ENCODE measurements at places on chromosomes 12 and 14.
A peak's percentile ranks its signal among the peaks of the same experiment; 100 is the strongest.

DNA sequence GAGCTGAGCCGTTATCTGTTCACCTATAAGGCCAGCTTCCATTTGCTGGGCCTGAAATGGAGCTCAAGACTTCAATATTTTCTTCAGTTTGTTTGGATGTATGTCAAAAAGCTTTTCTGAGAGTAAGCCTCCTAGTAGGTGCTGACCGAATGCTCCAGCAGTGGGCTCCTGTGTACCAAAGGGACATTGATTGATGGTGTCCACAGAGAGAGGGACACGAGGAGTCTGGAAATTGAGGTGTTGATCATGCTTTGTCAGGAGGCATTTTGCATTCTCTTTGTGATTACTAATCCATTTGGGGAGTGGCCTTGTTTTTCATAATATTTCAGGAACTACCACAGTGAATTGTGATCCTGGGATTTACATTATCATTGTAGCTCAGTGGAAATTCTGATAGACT is 107.7 kb upstream of the SLC38A2 start:
- H3K27me3 ChIP-seq = no peaks in the 10 kb centered on the region
- no peak overlapping the region for H3K4me3 ChIP-seq
- H3K27ac ChIP-seq = no peak overlapping the region

DNA sequence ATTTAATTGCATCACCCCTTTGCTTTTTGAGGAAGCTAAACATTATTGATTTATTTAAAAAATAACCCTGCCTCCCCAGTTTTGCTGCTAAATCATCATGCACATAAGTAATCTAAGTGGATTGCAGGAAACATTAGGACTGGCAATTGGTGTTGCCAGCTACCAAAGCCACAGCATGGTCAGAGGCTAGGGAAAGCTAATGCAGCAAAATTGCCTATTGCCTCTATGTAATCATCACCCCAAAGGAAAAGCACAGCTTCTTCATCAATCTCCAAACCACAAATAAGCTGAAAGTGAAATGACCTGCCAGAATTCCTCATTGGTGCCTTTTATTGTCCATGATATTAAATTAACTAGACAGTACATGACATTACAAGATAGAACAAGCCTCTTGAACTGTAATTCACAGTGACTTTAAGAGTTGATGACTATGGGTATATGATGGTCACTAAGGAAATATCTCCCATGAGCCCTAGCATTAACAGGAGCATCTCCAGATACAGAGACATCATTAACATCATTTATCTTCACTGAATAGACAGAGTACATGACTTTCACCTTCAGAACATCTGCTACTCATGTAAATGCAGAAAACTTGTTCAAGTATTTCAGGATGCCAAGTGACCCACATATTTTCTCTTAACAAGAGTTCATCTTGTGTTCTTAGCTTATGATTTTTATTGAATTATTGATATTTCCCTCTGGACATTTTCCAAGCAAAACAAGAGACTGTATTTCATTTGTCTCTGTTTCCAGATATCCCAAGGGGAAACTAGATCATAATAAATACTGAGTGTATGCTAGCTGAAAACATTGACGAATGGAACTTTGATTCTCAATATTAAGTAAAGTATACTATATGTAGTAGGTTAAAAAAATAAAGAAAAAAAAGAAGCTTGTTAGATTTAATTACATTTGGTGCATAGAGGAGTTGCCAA is 29.4 kb downstream of the PTPRR start:
- no peak for DNase-seq
- H3K4me1 ChIP-seq = no peaks in the 10 kb centered on the region
- H3K4me3 ChIP-seq = no peak overlapping the region

DNA sequence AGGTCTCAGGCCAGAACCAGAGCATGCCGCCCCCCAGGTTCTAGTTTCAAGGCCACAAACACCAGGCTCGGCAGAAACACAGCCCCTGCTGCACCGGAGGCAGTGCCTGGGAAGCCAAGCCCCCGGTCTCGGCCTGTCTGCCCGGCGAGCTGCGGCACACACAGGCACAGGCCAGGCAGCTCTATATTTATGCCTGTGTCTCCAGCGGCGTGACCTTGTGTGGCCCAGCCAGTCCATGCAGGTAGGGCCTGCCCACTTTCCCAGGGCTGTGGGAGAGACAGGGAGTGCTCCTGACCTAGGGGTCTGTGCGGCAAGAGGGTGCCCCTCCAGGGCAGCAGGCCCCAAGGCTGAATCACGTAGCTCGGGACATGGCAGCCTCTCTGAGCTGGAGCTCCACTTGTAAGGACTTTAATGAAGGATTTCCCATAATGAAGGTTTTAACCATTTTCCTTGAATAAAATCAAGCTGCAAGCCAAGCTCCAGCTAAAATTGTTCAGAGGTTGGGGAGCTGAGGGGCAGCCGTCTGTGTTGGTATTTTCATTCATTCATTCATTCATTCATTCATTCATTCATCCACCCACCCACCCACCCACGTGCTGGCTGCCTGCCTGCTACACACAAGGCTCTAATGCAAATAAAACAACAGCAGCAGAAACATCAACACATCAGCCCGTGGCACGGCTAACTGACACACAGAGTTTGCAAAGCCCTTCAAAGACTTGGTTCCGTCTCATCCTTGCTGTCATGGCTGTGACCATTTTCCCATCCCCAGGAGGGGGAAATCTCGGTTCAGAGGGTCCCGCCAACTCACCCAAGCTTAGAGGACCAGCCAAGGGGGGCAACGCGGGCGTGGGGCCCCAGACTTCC is 92.0 kb downstream of the RFLNA start:
- no peaks in the 10 kb centered on the region for H3K27me3 ChIP-seq
- H3K4me3 ChIP-seq = peak overlapping the region; percentile 79
- H3K27ac ChIP-seq = peak overlapping the region; percentile 98
- H3K4me1 ChIP-seq = peaks cover 98% of the 10 kb centered on the region

- no peak overlapping the region for H3K4me3 ChIP-seq
- peak overlapping the region; percentile 1 for H3K27ac ChIP-seq
- no peak for DNase-seq
- no peaks in the 10 kb centered on the region for H3K36me3 ChIP-seq
- H3K4me1 ChIP-seq = peaks cover 20% of the 10 kb centered on the region
Measured at GRCh38 chr12:32906399-32907165, 10.0 kb upstream of the PKP2 start.

DNA sequence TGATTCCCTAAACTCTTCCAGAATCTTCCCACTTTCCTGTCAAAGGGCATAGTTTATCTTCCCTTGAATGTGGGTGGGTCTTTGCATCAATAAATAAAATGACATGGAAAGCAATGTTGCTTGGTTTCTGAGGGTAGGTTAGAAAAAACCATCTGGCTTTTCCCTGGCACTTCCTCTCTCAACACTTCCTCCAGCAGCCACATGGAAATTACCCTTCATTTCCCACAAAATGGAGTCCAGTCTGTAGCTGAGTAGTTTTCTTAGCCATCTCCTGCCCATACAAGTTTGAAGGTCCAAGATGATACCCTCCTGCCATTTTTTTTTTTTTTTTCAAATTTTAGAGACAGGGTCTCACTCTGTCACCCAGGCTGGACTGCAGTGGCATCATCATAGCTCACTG is 11.1 kb upstream of the NDUFA12 start:
- H3K36me3 ChIP-seq = peaks cover 4% of the 10 kb centered on the region
- H3K27me3 ChIP-seq = no peaks in the 10 kb centered on the region
- H3K27ac ChIP-seq = no peak overlapping the region

DNA sequence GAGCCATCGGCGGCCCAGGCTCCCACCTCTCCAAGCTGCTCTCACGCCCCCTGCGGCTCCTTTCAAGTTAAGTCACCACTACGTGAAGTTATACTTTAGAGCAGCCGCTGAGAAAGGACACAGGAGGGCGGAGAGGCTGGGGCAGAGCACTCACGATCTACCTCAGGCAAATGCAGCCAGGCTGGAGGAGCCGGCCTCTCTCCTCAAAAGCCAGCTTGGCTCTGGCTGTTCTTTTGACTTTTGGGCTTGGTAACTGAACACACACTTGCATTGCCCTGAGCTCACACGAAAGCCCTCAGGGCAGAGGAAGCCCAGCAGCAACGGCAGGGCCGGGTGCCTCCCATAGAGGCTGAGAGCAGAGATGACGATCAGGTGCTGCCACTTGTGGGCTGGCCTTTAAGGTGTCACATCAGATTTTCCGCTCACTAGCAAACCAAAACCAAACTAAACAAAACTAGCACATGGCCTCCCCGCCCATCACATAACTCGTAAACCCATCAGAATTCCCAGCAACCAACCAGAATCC is 75.2 kb downstream of the PITPNM2 start:
- DNase-seq = no peak
- H3K27ac ChIP-seq = peak overlapping the region; percentile 68
- H3K4me1 ChIP-seq = peaks cover 90% of the 10 kb centered on the region
- no peaks in the 10 kb centered on the region for H3K27me3 ChIP-seq

- peaks cover 5% of the 10 kb centered on the region for H3K4me1 ChIP-seq
- H3K27ac ChIP-seq = no peak overlapping the region
- H3K36me3 ChIP-seq = no peaks in the 10 kb centered on the region
- H3K27me3 ChIP-seq = peaks cover 44% of the 10 kb centered on the region
Measured at GRCh38 chr12:52704464-52704863, 1.1 kb upstream of the KRT77 start.

- H3K4me3 ChIP-seq = peak within 1 kb of the TSS; percentile 70
- H3K4me1 ChIP-seq = peaks cover 70% of the 10 kb centered on the region
- H3K27me3 ChIP-seq = no peaks in the 10 kb centered on the region
- H3K36me3 ChIP-seq = peaks cover 26% of the 10 kb centered on the region
Measured at GRCh38 chr14:24309538-24310264, at the start of gene LTB4R2. Gene LTB4R2, plus strand, starts transcription at chr14:24310140. Its CDS starts 525 bp downstream, at chr14:24310665.

GRCh38 chr14:37150414-37150813 is 22.0 kb downstream of the SLC25A21 start:
- H3K36me3 ChIP-seq = no peaks in the 10 kb centered on the region
- no peak for DNase-seq
- H3K27me3 ChIP-seq = no peaks in the 10 kb centered on the region
- H3K4me3 ChIP-seq = no peak overlapping the region
- no peaks in the 10 kb centered on the region for H3K4me1 ChIP-seq
- H3K27ac ChIP-seq = no peak overlapping the region

- H3K4me3 ChIP-seq = peak within 1 kb of the TSS; percentile 69
- H3K4me1 ChIP-seq = peaks cover 27% of the 10 kb centered on the region
- H3K36me3 ChIP-seq = peaks cover 4% of the 10 kb centered on the region
- H3K27me3 ChIP-seq = no peaks in the 10 kb centered on the region
Measured at GRCh38 chr12:7108796-7109571, at the start of gene C1RL. Gene C1RL, minus strand, starts transcription at chr12:7109214. Its CDS starts 34 bp downstream, at chr12:7109180.

DNA sequence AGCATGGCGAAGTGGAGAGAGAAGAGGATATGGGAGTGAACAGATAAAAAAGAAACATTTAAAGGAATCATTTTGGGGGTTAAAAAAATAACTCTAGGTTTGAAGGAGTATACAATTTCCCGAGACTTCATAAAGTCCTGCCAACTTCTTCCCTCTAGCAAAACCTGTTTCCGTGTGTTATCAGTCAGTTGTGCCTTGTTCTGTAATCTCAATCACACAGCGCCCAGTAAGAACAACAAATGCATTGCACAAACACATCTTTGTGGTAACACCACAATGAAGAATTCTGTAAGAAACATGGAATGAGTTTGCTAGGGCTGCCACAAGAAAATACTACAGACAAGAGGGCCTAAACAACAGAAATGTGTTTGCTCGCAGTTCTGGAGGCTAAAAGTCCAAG is 144.7 kb upstream of the FUT8 start:
- no peaks in the 10 kb centered on the region for H3K36me3 ChIP-seq
- H3K4me3 ChIP-seq = no peak overlapping the region
- no peak for DNase-seq
- H3K27ac ChIP-seq = no peak overlapping the region

DNA sequence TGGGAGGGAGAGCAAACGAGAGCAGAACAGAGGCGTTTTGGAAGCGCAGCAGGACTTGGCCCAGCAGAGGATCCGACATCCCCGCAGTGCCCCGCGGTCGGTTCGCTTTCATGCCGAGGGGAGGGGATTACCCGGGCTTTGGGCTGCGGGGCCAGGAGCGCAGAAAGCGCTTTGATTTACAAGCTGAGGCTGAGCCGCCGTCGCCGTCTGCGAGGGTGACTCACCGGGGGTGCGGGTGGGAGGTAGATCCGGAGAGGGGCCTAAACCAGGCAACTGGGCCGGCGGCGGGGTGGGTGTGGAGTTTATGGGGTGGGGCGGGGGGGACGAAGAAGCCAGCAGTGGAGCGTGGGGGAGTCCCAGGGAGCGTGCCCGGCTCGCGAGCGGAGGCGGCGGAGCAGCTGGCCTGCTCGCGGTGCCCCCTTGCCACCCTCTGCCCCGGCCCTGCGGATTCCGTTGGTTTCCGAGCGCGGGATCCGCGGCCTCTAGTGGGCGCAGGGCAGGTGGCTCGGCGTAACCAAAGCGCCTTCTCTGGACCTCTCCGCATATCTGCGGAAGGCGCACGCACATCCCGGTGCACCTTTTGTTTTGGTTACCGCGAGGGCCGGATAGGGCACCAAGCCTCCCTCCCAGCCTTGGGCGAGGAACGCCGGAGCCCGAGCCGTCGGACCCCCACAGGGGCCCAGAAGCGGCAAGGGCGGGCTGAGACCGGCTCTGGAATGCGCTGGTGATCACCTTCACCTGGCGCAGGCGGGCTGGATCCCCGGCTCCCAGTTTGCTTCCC is 2.6 kb downstream of the SIX4 start:
- H3K36me3 ChIP-seq = no peaks in the 10 kb centered on the region
- no peak overlapping the region for H3K27ac ChIP-seq
- H3K4me3 ChIP-seq = peak overlapping the region; percentile 86

DNA sequence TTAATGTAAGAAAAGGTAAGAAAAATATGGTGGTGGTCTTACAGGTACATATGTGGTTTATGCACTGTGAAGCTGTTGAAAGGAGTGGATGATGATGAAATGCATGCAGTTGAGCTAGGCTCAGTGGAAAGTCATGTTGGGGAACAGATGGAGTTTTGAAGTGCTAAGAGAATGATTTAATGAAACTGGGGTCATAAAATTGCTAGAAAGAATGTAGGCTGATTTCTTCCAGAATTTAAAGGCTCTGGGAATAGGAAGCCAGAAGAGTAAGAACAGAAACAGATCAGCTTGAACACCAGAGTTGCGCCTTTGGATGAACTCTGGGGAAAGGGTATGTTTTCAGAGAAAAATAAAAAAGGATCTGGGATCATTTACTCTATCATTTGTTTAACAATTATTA is 146.5 kb downstream of the MON2 start:
- DNase-seq = no peak
- H3K36me3 ChIP-seq = peaks cover 9% of the 10 kb centered on the region
- no peaks in the 10 kb centered on the region for H3K27me3 ChIP-seq
- no peak overlapping the region for H3K4me3 ChIP-seq

DNA sequence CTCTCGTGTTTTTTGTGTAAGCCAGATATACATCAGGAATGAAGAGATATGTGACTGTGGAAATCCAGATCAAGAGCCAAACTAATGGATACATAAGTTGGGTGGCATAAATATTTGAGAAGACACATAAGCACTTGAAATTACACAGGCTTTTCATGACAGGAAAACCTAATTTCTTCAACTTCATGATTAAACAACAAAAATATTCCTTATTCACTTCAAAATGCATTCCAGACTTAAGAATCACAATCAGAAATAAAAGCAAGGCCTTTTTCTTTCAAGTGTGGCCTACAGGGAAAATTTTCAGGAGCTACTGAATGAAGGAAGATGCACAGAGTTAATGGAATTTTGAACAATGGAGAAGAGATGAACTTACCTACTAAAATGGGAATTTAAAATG is 515.6 kb downstream of the FOXG1 start:
- no peak overlapping the region for H3K4me3 ChIP-seq
- DNase-seq = no peak
- H3K36me3 ChIP-seq = no peaks in the 10 kb centered on the region
- no peaks in the 10 kb centered on the region for H3K4me1 ChIP-seq
- no peak overlapping the region for H3K27ac ChIP-seq
